HT1080 (cell line): ENCODE measurements at places on chromosomes 3 and 15. TPM values are rescaled to one million over a fixed set of nuclear protein-coding genes. Genes with fewer than 3 reads are reported as not detected.
A peak's percentile ranks its signal among the peaks of the same experiment; 100 is the strongest.

DNA sequence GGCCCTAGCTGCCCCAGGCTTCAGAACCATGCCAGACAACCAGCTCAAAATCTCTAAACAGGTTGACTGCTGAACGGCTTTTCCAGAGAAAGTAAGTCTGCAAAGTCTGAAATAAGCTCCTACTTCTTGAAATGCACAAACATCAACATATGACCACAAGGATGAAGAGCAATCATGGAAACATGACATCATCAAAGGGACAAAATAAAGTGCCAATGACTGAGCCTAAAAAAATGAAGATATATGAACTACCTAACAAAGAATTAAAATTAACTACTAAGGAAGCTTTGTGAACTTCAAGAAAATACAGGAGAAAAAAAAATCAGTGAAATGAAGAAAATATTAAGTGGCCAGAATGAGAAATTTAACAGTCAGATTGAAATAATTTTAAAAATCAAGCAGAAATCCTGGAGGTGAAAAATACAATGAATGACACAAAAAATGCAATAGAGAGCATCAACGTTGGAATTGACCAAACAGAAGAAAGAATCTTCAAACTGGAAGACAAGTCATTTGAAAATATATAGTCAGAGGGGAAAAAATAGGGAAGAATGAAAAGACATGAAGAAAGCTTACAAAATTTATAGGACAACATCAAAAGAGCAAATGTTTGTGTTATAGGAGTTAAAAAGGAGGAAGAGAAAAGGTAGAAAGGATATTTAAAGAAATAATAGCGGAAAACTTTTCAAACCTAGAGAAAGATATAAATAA is 364.2 kb downstream of the OCA2 start:
- no peak for DNase-seq

DNA sequence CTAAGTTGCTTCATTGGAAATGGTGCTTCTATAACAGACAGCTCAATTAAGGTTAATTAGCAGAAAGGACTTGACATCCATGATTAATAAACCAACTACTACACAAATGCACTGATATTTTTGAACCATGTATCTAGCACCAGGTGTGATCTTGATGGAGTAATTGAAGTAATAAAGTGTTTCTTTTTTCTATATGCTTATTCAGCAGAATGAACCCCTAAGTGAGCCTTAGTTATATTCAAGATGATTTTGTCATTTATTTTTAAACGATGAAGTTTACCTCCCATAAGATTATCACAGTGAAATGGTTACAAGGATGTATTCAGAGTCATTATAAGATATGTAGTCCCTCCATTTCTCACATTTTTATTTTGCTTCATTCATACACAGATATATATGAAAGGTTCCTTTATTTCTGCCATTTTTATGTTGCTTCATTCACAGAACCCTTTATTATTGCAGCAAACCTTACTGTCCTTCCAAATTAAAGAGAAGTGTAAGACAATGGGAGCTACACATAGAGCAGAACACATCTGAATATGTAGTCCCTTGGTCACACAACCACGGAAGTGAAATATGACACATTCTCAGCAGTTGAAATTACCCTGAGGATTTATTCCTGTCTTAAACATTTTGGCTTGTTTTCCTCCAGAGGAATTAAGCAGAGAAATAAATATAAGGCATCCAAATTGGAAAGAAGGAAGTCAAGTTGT is 295.0 kb downstream of the RAP2B start:
- no peak for DNase-seq

The ZDHHC3 gene
- total RNA-seq = 60.7 and 72.8 TPM in 2 replicates

GRCh38 chr15:33735637-33736247 is 232.6 kb upstream of the CHRM5 start:
- DNase-seq = peak; percentile 16

The TMEM207 gene
- not detected in 2 replicates for total RNA-seq

- DNase-seq = no peak
Measured at GRCh38 chr3:58210761-58211460, at the start of gene DNASE1L3. Gene DNASE1L3 (minus strand): TSS chr3:58210972. CDS start chr3:58210906, 66 bp downstream.

- no peak for DNase-seq
Measured at GRCh38 chr3:53803124-53803815, 42.9 kb downstream of the CHDH start.

GRCh38 chr3:52093756-52094545 is 37.6 kb upstream of the DUSP7 start:
- peak; percentile 93 for DNase-seq

- peak; percentile 52 for DNase-seq
Measured at GRCh38 chr15:39251413-39252133, 329.3 kb upstream of the THBS1 start.
